Stimulated activated CD4-positive, alpha-beta T cell treated with anti-CD3 and anti-CD28 coated beads, Interleukin-2, amount 100 ng/mL, for 48 hours (primary cell): ENCODE measurements at places on chromosomes 12 and 14.

- DNase-seq: no peak
Measured at GRCh38 chr12:96244826-96245225, 50.7 kb downstream of the ELK3 start.

DNA sequence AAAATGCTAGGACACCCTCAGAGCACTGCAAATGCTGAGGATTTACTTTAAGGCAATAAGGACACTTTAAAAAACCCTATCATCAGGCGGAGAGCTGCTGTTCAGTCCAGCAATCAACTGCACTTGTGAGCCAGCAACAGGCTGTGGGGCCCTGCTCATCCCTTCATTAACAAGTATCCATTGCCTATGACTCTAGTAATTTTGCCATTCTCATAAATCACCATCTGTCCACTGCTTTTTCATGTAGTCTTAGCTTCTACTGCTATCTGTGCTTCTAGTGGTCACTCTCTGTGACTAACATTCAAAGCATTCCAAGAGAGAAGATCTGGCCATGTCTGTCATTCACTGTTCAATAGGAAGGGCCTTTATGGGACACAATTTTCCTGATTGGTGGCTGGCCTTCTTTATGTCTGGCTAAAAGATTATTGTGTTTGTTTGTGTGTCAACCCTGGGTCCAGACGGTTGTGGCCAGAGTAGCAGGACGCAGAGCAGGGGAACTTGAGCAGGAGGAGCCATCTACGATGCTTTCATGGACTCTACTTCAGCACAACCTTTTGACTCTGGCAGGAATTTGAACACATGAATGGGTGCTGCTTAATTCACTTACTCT lies 3.6 kb upstream of the KRAS start:
- no peak for DNase-seq

GRCh38 chr14:100827101-100828021 lies 1.4 kb downstream of the MEG3 start:
- no peak for DNase-seq

DNA sequence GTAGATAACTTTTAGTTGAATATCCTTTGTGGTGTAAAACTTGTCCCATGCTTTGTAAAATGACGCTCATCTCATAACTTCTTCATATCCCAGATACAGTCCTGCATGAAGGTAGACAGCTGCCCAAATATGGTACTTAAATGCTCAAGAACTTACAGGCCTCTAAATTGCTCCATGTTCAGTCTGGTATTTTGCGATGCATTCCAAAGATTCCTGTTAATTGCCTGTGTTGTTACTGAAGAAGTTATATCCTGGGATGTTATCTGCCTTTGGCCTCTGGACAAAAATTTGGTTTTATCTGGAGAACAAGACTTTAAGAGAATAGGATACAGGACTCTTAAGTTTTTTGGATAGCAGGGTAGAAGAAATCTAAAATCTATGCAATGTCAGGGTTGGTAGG lies 473.0 kb downstream of the PCNX1 start:
- no peak for DNase-seq

DNA sequence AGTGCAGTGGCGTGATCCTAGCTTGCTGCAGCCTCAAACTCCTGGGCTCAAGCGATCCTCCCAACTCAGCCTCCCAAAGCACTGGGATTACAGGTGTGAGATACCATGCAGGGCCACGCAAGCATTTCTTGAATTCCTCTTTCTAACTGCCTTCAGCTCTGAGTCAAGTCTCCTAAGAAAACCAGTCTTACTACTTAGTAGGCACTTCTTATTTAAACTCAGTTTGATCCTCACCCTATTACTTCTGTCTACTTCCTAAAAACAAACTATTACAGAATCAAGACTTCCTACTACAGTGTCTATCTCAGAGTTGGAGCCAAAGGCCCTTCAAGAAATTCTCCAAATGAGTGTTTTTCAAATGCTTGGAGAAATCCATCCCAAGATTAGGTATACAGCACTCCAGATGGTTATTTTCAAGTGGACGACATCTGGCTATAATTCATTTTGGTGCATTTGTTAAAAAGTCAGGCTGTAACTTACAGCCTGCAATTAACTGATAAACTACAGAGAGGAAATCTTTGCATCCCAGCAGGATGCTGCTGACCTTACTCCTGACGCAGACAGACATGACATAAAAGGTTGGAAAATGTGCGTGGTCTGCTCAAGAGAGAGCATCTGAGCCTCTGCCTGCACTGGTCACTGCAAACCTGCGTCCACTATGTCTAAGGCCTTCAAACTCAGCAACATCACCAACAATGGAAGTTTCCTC lies 34.7 kb downstream of the SSH1 start:
- no peak for DNase-seq

DNA sequence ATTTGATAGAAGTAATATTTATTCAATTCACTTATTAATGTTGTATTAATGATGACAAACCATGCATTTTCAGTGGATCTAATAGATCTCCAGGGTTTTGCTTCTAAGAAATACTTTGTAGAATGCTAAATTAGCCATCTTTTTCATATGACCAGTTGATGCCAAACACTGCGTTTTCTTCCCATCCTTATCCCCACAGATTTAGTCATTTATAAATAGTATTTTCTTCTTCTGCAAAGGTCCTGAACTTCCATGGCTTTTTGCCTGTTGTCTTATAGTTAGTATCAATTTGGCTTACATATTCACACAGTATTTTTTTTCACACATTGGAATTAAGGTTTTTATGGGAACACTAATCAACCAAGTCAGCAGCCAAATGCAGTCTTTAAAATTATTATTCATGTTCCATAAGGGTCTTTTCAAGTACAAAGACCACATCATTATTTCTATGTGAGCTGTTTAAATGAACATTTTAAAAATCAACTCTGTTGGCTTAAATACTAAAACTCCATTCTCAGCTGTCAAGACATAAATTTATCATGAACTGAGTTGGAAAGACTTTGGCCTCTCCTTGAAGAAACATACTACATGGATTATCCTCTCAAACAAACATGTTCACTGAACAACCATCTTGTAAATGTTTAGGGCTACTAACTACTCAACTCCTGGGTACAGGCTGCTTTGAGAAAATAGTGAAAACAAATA lies 1278.4 kb upstream of the FLRT2 start:
- no peak for DNase-seq

- no peak for DNase-seq
Measured at GRCh38 chr12:41055875-41056577, 132.1 kb upstream of the PDZRN4 start.

GRCh38 chr12:101694297-101694848 lies 3.1 kb upstream of the CHPT1 start:
- no peak for DNase-seq

GRCh38 chr14:75714991-75715390 lies 53.9 kb downstream of the TTLL5 start:
- no peak for DNase-seq

DNA sequence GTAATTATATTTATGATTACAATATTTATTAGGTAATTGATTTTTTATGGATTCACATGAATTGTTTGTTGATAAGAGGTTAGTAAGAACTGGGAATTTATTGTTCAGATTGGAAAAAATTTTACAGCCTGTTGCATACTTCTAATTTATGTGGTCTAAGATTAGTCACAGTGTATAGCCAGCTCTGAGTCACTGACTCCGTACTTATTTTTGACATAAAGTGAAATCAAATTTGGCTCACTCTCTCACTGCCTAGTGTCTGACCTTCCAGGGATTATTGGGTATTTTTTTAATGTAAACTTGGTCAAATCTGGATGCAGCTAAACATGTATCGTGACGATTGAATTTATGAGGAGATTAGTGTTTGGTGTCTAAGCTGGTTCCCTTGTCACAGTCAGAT lies 109.3 kb downstream of the PTPRQ start:
- no peak for DNase-seq

- DNase-seq: no peak
Measured at GRCh38 chr12:95637471-95638155, 86.3 kb upstream of the USP44 start.

DNA sequence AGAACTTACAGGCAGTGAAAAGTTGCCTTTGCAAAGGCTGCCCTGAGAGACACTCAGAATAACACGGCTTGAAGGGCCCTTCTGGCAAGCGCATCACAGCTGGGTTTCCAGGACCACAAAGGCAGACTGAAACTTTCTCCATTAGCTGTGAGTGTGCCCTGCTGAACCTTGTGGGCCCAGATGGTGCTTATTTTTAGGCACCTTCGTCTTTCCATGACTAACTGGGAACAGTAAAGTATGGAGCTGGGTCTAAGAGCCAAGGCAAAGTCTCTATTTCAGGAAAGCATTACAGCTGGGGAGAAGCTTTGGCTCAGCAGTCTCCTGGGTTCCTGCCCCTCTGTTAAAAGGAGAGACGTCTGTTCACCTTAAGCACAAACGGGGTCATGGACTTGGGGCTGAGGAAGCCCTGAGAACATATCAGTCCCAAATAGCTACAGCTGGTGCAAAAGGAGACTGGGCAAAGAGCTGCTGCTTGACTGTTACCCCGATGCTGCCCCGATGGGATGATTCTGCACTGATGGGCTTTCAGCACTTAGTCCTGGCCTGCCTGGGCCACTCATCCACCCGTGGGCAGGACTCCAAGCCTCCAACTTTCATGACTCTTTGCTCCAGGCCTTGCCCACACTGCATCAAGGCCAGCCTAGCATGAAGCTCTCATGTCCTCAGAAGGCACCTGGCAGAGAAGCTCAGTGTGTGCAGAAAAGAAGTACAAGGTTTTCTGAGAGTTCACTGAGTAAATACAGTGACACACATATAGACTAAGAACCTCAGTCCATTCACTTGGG lies 248.3 kb downstream of the PHLDA1 start:
- no peak for DNase-seq

DNA sequence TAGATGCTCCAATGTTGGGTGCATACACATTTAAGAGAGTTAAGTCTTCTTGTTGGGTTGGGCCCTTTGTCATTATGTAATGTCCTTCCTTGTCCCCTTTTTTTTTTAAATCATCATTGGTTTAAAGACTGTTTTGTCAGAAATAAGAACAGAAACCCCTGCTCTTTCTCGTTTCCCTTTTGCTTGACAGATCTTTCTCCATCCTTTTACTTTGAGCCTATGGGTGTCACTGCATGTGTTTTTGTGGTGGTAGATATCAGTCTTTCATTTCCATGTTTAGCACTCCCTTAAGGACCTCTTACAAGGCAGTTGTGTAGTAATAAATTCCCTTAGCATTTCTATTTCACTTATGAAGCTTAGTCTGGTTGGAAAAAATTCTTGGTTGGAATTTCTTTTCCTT lies 47.4 kb downstream of the RTN1 start:
- no peak for DNase-seq

- no peak for DNase-seq
Measured at GRCh38 chr14:96167224-96168148, 37.2 kb upstream of the BDKRB2 start.

- DNase-seq: no peak
Measured at GRCh38 chr12:71710276-71711125, 24.6 kb downstream of the TMEM19 start.

GRCh38 chr14:29554335-29554734 lies 373.3 kb downstream of the PRKD1 start:
- DNase-seq: no peak

DNA sequence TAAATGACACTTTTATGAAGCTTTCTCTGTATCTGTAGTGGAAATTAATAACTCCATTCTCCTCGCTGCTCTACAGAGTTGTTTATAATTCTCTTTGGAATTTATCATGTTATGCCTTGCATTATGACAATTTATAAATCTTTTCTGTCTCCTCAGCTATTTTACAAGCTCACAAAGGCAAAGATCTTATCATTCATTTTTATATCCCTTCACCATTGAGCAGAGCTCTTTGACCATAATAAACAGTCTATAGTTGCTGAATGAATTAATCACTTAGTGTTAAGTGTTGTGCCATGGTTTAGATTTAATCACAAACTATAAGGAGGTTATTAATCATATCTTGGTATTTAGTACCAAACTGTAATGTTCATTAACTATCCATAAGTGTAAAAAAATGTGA lies 126.4 kb downstream of the NAV3 start:
- DNase-seq: no peak

- no peak for DNase-seq
Measured at GRCh38 chr14:96629082-96629481, 126.9 kb downstream of the PAPOLA start.

GRCh38 chr12:13277293-13277692 lies 80.8 kb downstream of the EMP1 start:
- DNase-seq: no peak

DNA sequence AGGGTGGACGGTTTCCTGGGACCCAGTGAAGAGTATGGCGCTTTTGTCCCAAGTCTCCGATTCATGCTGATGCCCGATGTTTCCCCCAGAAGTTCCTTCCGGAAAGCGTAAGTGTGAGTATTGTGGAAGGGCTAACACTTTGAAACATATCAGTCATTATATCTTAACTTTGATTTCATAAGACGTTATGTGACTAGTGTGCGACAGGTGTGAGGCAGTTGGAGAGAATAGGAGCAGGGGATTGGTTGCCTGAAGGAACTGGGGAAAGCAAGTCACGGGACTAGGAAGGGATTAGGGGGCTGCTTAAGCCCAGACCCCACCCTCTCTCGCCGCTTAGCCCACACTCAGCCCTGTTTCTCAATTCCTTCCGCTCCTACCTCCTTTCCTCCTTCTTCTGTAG lies 154.9 kb downstream of the CHST11 start:
- no peak for DNase-seq

- peak; percentile 79 for DNase-seq
Measured at GRCh38 chr12:116277467-116278278, at the start of gene MED13L. TSS of gene MED13L (minus strand) at chr12:116277693. CDS start at chr12:116277131, 562 bp downstream.

DNA sequence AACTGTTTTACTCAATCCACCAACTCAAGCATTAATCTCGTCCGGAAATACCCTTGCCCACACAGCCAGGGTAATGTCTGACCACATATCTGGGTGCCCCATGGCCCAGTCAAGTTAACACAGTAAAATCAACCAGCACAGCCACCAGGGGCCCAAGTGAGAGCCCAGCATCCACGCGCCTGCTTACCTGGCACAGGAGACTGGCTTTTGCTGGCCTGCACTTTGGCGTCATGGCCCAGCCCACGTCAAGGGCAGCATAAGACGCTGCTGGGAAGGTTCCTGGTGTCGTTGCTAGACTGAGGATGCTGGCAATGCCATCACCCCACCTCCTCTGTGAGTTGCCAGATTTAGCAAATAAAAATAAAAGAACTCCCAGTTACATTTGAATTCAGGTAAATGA lies 53.6 kb upstream of the BCL11B start:
- DNase-seq: no peak

- DNase-seq: no peak
Measured at GRCh38 chr12:47821346-47821706, 1.6 kb upstream of the HDAC7 start.

GRCh38 chr12:57522887-57523705 lies 472 bp downstream of the MBD6 start:
- no peak for DNase-seq
